ENCODE measurements at places on chromosomes 2 and 18.

- DNase-seq = no peak
Observed at GRCh38 chr2:227377467-227378351, 1.4 kb downstream of the TM4SF20 start.

DNA sequence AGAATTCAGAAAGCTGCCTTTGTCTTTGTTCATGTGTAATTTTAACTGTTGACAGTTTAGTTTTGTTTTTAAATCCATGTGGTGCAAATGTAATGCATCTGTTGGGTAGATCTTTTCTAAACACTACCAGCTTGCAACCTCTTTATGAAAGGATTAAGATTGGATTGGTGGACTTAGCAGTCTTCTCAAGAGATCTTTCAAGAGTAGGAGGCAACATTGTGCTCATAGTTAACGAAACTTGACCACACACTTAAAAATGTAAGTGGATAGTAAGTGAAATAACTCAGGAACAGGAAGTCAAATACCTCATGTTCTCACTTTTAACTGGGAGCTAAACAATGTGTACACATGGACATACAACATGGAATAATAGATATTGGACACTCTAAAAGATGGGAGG, 579.0 kb downstream of the RIT2 start:
- no peak for DNase-seq

GRCh38 chr2:188158337-188159100, 133.2 kb upstream of the GULP1 start:
- no peak for DNase-seq

GRCh38 chr2:234060236-234060635, 9.7 kb downstream of the SPP2 start:
- DNase-seq = no peak

DNA sequence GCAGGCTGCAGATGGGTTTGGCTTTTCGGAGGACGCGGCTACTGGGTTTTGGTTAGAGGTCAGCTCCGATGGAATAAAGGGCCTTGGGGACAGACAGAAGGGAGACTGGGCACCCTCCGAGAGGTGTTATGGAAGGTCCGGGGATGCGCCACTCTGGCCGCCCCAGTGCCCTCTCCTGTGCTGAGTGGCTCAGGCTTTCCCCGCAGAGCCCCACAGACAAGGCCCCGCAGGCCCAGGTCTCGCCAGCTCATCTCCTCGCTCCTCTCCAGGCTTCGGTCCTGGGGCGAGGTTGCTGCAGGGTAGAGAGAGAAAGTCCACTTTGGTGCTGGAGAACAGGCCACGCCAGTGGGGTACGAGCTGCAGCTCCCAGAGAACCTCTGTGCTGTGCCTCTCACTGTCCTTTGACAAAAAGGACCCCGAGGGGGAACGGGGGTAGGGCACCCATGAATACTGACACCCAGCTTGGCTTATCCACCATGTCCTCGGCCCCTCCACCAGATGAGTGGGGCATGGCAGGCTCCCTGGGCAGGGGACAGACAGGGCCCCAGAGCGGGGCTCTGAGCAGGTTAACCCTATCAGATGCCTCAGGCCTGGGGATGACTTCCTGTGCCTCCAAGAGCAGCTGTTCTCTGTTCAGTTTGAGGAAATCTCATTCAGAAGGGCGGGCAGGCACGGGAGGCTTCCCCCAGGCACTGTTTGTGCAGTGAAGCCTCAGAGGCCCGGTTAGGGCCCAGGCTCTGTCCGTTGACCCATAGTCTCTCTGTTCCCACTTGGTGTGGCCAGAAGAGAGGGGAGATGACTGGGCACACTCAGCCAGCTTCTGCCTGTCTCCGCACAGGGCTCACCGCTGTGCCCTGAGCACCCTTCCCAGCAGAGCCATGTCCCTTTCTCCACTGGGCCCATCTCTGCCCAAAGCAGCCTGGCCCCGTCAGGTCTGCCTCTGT, 15.7 kb upstream of the CNNM3 start:
- DNase-seq = no peak

- DNase-seq = no peak
Observed at GRCh38 chr18:25876330-25876948, 214.0 kb downstream of the SS18 start.

- DNase-seq = no peak
Observed at GRCh38 chr2:128639120-128639477, 320.4 kb upstream of the HS6ST1 start.

DNA sequence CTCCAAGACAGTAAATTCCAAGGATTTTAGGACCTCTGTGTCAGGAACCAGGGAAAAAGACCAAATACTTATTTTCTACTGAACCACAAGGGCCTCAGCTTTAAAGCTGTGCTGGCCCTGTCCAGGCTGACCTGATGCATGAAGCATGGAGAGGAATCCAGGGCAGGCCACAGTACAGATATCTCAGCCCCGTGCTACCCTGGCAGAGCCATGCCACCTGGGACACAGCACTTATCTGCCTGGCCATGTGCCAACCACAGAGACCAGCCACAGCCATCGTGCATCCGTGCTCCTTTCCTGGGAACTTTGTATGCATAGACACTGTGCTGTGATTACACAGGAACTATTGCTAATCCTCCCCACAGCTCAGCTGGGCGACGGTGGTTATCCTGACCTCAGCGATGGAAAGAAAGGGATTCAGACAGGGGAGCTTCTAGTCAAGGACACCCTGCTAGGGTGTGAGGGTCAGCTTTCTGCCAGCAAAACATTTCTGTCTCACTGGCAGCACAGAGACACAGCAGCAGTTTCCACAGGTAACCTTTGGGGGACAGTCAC, 687.4 kb upstream of the ID2 start:
- no peak for DNase-seq

DNA sequence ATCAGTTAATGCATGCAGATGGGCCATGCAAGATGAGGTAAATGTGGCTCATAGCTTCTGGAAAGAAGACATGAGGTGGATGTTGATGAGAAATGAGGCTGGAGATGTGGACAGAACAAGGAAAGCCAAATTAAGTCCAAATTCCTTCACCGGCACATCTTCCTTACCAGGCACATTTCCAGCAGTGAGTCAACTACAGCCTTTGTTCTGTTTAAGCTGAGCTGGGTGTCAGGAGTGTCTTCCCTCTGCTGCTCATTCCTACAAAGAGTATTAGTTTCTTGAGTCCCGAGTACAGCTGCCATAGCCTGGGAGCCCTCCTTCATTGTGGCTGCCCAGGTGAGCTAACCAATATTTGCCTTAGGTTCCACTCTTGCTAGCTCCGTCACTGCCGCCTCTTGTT, 945.0 kb downstream of the SLC4A3 start:
- no peak for DNase-seq

GRCh38 chr18:26555804-26556553, 7.6 kb upstream of the KCTD1 start:
- no peak for DNase-seq

GRCh38 chr2:185012643-185013042, 414.3 kb downstream of the ZNF804A start:
- DNase-seq = no peak

GRCh38 chr2:43408407-43409160, 182.2 kb upstream of the ZFP36L2 start:
- DNase-seq = no peak

DNA sequence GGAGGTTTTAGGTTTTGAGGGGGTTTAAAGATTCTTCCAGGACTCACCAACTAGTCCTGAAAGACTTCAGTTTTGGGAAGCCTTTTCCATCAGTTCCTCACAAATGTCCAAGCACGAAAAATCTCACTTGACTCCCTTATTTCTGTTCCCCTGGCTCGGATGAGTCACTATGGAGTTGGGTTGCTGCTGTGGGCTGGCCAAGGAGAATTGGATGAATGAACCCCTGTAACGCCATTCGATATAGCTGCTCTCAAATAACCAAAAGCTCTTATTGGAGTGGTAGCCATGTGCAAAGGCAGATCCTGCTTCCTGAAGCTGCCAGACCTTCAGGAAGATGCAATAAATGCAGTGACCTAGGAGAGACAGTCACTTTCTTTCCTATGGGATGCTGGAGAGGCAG, 417.0 kb downstream of the ZNF521 start:
- DNase-seq = no peak

DNA sequence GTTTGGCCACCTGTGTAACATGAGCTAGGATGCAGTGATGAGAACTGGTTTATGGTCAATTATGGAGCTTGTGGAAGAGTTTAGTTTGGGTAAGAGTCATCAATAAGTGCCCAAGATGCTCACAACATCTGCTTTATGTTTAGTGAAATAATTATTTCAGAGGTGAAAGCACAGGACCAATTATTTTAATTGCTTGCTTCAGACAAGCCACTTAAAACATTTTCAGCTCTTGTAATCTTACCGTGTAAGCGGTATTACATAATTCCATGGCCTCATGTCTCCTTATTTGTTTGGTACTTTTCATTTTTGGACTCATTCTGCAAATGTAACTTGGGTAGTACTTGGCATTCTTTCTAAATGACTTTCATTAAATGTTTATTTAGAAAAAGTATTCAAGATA, 5.4 kb downstream of the B3GNT2 start:
- DNase-seq = no peak

DNA sequence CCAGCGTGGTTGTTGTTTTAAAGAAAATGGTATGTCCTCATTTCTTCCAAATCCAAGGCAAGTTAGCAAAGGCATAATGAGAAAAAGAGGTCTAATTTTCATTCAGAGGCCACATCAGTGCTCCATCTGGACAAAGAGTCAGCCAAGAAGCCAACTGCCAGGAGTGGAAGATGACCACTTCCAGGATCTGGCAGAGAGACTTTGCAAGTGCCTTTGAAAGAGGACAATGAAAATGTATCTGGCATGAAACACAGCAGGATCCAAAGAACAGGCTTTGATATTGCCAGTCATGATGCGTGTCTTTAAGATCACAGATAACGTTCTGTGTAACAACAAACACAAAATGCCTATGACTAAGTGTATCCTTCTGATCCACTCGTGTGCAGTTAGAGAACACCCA, 82.8 kb downstream of the AFF3 start:
- DNase-seq = no peak

DNA sequence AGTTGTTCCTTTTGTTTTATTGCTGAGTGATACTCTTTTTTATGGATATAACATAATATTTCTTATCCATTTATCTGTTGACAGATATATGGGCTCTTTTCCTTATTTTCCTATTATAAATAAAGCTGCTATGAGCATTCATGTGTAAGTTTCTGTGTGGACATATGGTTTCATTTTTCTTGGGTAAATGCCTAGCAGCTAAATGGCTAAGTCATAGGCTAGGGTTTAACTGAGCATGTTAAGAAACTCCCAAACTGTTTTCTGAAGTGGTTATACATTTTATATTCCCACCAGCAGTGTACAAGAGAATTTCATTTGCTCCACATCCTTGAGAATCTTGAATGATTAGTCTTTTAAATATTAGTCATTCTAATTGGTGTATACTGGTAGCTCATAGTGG, 786.6 kb upstream of the CDH2 start:
- no peak for DNase-seq

GRCh38 chr18:38221476-38222100, 656.0 kb upstream of the CELF4 start:
- no peak for DNase-seq

- no peak for DNase-seq
Observed at GRCh38 chr2:196963043-196963442, 36.5 kb upstream of the PGAP1 start.

DNA sequence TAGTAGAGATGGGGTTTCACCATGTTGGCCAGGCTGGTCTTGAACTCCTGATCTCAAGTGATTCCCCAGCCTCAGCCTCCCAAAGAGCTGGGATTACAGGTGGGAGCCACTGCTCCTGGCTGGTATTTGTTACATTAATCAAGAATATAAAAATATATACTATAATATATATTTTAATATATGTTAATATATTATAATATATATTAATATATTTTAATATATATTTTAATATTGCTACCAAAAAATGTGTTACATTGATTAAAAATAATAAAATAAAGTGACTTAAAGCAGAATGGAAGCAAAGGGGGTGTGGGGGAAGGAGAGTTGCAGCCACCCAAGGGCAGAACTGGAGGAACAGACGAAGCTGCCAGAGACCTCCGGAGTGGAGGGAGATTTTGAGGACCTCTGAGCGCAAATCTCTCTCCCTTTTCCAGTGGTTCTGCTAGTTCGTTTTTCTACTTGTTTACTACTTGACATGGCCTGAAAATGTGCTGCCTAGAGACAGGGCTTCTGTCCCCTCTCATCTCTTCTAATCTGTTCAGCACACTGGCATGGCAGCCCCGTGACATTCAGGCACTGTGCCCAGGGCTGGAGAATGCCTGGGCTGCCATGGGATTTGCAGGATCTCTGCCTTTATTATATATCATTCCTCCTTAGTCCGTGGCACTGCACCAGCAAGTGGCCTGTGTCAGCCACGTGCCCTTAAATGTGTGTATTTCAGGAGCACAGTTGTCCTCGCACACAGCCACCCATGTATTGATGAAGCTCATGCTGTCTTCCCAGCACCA, 47.9 kb upstream of the RAB12 start:
- DNase-seq = no peak

DNA sequence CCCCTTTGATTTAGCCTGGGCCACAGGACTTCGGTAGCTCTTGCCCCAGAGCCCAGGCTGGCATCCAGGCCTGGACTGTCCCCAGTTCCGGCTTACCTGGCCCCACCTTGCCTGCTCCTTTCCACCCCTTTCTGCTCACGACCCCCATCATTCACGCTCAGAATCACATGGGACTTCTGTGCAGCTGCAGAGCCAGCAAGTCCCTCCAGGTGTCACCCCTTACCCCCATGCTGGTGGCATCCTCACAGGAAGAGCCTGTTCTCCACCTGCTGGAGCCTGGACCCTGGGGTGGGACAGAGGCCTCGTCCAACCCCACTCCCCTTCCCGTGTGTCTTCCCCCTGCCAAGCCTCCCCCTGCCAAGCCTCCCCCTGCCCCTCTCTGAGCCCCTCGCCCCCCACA, 7.9 kb upstream of the KCNIP3 start:
- DNase-seq = no peak

DNA sequence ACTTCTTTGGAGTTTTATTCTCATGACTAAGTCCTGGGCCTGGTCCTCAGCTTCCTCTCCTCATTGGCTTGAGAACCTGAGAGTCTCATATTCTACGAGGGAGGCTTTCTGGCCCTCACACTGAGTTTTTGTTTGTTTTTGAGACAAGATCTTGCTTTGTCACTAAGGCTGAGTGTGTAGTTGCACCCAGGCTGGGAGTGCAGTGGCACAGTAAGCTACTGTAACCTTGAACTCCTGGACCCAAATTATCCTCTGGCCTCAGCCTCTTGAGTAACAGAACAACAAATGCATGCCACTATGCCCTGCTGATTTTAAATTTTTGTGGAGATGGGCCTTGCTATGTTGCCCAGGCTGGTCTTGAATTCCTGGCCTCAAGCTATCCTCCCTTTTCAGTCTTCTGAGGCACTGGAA, 22.6 kb downstream of the PRKRA start:
- DNase-seq = no peak

GRCh38 chr18:58900015-58900649, 35.5 kb downstream of the ZNF532 start:
- DNase-seq = no peak

Data from ACHN (cell line).